Renal cortex interstitium (tissue), 15 donors: ENCODE measurements at places on chromosomes 7 and 10. TPM values are rescaled to one million over a fixed set of nuclear protein-coding genes. Genes with fewer than 3 reads are reported as not detected.

DNA sequence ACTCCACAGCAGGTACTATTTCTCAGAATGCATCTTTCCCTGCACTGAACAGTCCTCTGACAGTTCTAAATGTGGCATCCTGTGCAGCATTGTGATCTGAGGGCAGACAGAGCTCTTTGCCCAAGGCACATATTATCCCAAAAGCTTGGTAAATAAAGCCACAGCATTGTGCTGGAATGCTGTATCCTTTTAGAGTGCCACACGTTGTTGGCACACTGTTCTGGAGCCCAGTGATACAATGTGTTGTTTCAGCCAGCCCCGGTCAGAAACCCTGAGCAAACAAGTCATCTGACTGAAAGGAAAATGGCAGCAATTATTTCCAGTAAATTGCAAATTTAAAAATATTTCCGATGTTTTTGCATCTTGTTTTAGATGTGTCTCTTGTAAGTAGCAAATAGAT, 45.4 kb downstream of the NAMPT start:
- DNase-seq: no peak

Gene ASB10
- not detected for polyA plus RNA-seq

Gene IDI1
- polyA plus RNA-seq: 80.0 TPM

DNA sequence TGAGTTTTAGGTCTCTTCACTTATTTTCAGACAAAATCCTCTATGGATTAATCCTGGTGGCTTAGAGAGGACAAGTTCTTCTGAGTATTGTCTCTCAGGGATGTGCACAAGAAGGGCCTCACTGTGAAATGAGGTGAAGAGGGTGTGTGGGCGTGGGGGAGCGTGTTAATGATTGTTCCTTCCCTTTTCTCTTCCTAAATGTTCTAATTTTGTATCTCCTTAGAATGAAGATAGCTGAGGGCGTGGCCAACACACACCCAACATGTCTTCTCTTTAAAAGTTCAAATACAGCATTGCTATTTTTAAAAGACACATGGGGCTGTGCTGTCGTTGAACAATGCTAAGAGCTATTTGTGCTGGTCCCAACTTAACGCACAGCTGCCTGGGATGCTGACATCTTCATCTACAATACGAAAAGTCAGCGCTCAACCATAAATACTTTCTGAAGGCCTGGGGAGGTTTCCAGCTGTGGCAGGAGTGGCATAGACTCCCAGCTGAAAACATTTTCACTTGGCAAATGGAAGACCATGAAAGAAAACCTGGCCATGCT, 135.9 kb downstream of the JCAD start:
- no peak for DNase-seq

DNA sequence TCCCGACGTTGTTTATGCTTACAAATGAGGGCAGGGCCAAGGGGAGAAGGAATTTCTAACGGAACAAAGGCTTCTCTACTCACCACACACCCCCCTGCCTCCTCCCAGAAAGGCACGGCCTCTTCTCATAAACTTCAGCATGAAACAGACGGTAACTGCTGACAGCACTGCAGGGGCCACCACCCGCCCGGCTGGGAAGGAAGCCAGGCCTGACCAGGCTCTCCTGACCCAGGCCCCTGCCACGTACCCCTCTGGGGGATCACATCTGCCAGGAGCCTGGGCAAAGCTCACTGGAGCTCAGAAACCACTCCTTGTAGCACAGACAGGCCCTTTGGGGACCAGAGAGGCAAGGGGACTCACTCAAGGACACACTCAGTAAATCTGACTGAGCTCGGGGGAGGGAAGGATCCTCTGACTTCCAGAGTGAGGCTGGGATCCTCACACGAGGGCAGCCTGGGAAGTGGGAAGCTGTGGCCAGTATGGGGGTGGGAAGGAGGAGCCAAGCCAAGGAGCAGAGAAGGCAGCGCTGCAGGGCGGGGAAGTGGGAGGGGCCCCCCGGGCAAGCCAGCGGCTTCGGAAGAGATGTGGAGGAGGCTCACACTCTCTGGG, 46.1 kb downstream of the ZCCHC24 start:
- DNase-seq: peak; percentile 61

DNA sequence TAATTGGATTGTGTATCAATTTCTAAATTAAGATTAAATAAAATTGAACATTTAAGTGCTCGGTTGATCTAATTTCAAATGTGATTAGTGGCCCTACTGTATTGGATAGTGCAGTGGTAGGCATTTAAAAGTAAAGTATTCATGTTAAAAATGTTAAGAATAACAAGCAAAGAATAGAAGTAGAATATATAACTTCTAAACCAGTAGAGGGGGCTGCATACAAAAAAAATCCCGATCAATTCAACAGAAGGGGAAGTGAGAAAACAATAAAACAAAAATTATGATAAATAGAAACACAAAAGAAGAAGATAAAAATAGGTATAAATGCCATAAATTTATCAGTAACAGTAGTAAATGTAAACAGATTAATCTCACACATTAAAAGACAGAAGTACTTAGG, 24.9 kb upstream of the WDFY4 start:
- DNase-seq: no peak

DNA sequence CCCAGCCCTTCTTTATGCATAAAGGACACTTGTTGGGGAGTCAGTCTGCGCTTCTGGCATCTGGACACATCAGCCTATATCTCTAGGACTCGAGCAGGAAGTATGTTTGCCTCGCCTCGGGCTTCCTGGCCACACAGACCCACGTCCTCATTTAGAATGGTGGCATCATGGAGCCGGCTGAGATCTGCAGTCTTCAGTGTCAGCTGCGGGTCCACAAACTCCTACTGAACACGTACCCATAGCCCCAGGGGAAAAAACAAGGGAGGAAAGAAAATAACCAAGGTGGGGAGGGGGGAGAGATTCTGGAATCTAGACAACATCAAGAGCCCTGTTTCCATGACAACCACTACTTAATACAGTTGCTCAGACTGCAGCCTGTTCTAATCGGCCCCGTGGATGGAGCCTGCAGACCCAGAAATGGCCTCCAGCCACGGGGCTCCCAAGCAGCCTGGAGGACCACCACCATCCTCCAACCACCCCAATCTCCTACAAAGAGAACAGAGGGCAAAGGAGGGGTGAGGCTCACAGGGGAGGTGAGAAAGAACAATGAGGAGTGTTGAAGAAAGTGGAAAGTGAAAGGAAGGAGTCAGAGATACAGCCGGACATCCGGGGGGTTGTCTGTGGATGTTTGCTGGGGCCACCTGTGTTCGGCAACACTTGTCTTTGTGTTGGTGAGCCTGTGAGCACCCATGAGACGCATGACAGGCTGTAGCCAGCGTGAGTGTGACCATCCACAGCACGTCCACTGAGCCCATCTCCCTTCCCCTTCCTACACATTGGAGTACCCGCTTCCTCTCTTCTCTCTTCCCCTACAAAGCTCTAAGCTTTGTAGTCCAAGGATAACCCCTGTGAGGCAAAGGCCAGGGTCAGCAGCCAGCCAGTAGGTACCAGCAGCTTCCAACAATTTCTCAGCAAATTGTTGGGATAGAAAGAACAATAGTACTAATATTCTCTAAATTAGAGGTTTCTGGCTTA, 141.0 kb downstream of the PLXNA4 start:
- DNase-seq: no peak

DNA sequence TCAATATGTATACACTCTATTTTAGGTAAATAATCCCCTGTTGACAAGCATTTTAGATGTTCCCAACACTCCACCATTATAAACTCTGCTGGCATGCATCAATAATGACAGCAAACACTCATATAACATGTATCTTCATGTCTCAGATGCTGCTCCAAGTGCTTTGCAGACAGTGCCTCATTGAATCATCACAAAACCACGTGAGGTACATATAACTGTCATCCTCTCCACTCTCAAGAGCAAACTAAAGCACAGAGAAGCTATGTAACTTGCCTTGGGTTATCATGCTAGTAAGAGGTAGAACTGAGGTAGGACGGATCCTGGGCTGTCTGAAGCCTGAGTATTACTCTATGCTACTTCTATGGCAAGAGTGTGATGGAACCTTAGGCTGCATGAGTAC, 72.5 kb upstream of the GSDME start:
- DNase-seq: no peak

DNA sequence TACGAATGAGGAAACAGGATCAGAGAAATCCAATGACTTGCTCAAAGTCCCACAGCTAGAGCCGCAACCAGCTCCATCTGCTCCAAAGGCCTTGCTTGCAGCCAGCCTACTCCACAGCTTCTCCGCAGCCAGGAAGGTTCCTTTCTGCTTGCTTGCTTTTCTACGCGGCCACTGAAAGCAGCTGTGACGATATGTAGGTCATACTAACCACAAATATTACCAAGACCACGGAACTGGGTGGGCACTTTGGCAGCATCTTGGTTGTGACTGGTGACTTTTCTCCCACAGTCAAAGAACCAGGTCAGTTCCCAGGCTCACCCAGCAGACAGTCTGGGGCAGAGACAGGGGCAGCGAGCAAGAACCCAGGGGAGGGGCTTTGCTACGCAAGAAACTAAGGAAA, 86.4 kb downstream of the FAM53B start:
- no peak for DNase-seq

DNA sequence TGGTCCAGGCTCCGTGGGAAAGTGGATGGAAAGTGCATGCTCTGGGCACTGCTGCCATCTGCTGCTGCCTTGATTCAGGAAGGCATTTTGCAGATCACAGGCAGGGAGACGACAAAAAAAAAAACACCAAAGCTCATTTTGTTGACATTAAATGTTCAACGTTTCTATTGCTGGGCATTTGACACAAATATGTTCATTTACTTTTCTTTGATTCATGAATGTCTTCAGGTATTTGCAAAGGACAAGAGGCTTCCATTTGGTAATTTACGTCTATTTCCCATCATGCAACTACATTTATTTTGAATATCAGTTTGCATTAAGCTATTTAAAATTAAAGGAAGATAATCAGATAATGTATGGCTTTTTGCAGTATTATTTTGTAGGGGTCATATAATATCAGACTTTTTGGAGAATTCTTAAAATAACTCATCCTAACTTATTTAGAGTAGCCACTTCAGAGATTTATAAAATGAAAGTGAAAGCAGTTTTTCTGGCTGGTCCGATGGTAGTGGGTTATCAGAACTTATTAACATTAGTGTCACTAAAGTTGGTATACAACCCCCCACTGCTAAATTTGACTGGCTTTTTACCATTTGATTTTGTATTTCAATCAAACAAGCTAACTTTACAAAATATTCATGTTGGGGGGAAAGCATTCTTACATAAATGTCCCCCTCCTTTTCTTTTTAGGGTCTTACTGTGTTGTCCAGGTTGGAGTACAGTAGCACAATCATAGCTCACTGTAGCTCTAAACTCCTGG, 65.3 kb downstream of the PDIA4 start:
- no peak for DNase-seq

GRCh38 chr7:150716368-150716767, at the start of gene GIMAP1:
Gene GIMAP1 (plus strand): TSS chr7:150716613. CDS start chr7:150719048, 2,435 bp downstream.
- no peak for DNase-seq

GRCh38 chr10:63237396-63237795, 104.3 kb downstream of the NRBF2 start:
- no peak for DNase-seq

Gene RAPGEF5
- polyA plus RNA-seq: 47.0 TPM

Gene STEAP4
- polyA plus RNA-seq: 0.28 TPM

Gene HERPUD2
- 47.6 TPM for polyA plus RNA-seq
